ENCODE measurements at places on chromosomes 12 and 14. TPM values are rescaled to one million over a fixed set of nuclear protein-coding genes. Genes with fewer than 3 reads are reported as not detected.

GRCh38 chr14:72763892-72764291 lies 130.0 kb downstream of the DPF3 start:
- DNase-seq: no peak

- peak; percentile 95 for DNase-seq
Measured at GRCh38 chr12:44015333-44015941, 179.6 kb downstream of the TMEM117 start.

GRCh38 chr12:21336656-21337055 lies 1.9 kb upstream of the SLCO1A2 start:
- DNase-seq: no peak

DNA sequence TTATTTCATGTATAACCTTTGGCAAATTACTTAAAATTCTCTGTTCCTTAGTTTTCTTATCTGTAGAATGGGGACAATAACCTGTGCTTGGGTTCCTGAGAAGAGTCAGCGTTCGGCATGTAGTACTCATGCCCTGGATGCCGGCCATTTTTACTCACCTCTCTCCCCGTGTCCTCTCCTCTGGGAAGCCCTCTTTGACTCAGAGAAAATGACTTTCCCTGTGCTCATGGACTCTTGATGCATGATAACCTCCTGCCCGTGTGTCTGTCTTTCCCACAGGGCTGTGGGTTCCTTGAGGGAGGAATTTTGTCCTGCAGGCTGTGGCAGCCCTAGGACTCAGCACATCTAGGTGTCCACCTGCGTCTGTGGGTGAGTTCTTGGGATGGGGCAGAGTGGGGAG lies 5.8 kb upstream of the C1RL start:
- no peak for DNase-seq

GRCh38 chr12:2387103-2387834 lies 334.5 kb downstream of the CACNA1C start:
- no peak for DNase-seq

The GUCY2C gene
- 0.16 TPM for polyA plus RNA-seq

The PIWIL1 gene
- polyA plus RNA-seq: 0.22 TPM

The TEAD4 gene
- 2.8 TPM for polyA plus RNA-seq

The SYNDIG1L gene
- polyA plus RNA-seq: 17.7 TPM

Measured in spinal cord (tissue), 10 donors.